ENCODE measurements at places on chromosomes 13 and 19.

GRCh38 chr19:16268676-16269319 lies 55.8 kb upstream of the KLF2 start:
- DNase-seq: peak; percentile 74

- no peak for DNase-seq
Measured at GRCh38 chr19:29625186-29625651, 19.1 kb downstream of the POP4 start.

DNA sequence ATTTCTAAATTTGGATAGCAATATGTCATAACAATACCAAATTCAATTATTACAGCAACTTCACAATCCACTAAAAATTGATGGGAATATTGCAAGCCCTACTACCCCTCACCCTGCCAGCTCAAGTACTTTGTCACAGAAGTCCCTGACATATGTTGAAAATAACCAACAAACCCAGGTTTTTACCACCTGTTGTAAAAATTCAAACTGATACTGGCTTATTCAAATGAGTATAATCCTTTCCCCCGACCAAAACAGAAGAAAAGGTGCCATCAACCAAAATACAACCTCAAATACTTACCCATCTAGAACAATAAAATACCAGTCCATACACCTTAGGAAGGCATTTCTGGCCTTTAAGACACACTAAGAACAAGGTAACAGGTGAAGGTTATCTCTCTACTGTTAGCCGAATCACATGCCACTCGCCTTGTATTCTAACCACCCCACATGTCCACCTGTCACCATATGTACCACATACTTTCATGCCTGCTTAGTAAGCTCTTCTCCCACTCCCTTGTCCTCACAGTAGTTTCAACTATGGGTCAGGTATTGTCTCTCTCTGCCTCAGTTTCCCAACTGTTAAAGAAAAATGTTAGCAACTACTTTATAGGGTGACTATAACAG lies 53.1 kb downstream of the USP12 start:
- DNase-seq: no peak

DNA sequence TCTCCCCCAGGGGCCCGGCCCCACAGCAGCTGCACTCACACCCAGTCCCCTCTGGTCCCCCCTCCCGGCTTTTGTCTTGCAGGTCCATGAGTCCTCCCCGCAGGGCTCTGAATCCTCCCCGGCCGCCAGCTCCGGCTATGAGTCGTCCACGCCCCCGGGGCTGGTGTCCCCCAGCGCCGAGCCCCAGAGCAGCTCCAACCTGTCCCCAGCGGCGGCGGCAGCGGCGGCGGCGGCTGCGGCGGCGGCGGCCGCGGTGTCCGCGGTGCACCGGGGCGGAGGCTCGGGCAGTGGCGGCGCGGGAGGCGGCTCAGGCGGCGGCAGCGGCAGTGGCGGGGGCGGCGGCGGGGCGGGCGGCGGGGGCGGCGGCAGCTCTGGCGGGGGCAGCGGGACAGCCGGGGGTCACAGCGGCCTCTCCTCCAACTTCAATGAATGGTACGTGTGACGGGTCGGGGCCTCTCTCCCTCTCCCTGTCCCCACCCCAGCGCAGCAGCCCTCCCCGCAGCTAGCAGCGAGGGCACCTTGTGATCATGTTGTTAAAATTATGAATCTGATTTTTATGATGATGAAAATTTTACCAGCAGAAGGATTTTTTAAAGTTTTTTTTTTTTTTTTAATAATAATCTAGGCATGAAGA lies 3.8 kb downstream of the ZIC2 start:
- no peak for DNase-seq

- no peak for DNase-seq
Measured at GRCh38 chr13:62919491-62919890, 1503.8 kb upstream of the PCDH20 start.

DNA sequence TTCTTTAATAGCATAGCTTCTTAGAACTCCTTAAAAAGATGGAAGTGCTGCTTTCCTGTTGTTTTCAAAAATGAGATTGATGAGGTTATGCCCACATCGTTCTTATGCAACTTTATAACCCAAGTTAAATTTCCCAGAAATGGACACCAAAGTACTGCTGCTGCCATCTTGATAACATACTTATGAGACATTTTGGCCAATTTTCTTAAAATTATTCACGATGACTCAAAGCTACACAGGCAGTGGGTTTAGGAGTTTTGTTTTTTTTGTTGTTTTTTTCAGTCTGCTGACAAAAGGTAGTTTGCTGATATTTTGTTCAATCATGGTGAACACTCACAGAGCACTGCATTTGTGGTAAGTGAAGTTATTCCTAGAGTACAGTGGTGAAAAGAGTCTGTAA lies 54.9 kb upstream of the RFC3 start:
- no peak for DNase-seq

DNA sequence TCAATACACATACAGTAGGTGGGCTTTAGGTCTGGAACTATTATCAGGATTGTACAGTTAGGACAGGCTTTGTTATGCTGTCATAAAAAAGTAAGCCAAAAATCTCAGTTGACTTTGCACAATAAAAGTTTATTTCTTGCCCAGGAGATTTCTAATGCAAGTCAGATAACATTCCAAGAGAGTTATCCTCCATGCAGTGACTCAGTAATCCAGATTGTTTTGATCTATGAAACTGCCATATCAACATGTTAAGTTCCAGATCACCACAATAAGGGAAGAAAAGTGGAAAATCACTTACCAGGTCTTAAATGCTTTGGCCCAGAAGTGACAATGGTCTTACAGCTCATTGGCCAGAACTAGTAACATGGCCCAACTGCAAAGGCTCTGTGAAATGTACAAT lies 636.2 kb upstream of the KLF12 start:
- no peak for DNase-seq

- DNase-seq: no peak
Measured at GRCh38 chr13:101382086-101382485, 34.2 kb downstream of the NALCN start.

DNA sequence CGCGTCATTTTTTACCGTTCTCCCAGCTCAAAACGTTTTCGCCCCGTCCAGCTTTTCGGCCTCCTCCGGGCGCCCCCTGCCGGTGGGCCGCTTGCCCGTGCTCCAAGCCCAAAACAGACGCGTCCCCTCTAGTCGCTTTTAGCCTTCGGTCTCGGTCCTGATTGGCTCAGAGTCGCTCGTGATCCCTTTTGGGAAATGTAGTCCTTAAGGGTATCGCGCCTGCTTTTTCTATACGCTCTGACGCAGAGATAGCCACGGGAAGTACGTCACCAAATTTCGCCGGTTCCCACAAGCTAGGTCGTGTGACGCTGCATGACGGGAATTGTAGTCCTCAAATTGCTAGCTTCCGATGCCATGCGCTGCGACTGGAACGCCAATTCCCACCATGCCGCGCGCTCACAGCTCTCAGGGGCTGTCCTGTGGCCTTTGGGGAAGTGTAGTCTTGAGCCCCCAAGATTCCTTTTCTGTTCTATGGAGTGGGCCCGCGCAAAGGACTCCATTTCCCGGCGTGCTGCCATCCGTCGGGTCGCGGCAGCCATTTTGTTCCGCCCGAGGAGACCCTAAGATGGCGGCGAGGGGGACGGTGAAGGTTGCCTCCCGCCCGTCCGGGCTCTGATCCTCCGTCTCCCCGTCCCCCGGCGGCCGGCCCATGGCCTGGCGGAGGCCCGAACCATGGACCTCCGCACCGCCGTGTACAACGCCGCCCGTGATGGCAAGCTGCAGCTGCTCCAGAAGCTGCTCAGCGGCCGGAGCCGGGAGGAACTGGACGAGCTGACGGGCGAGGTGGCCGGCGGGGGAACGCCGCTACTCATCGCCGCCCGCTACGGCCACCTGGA lies at the start of gene FEM1A:
FEM1A (plus strand) TSS at position 552 of the 836 bp plus-strand sequence; CDS start at position 673, 121 bp downstream.
- DNase-seq: peak; percentile 99

GRCh38 chr19:22918221-22918620 lies 84.8 kb downstream of the ZNF728 start:
- DNase-seq: no peak

- DNase-seq: no peak
Measured at GRCh38 chr13:98591721-98592361, 14.9 kb upstream of the STK24 start.

GRCh38 chr13:99193152-99193551 lies 7.5 kb upstream of the UBAC2 start:
- no peak for DNase-seq

GRCh38 chr13:79585033-79585432 lies 104.1 kb downstream of the NDFIP2 start:
- no peak for DNase-seq

DNA sequence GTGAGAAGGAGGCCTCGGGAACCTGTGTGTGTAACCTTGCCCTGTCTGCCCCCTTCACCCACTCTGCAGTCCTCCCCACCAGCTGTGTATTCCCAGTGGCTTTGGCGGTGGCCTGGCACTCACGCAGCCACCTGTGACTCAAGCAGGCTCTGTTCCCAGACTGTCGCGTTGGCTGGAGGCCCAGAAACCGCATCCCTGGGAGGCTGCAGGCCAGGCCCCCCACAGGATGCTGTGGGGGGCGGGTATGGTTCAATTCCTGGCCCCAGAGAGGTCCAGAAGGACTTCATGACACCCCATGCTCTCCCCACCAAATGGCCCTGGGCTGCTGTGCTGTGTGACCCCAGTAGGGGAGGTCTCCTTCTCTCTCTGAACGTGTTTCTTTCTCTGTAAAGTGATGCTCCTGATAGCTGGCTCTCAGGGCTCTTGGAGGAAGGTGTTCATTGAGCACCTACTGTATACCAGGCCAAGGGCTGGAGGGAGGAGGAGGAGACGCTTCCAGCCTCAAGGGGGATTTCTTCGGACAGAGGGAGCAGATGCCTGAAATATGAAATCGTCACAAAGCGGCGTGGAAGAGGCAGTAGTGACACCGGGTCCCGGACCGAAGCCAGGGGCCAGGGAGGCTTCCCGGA lies 1.9 kb upstream of the LINGO3 start:
- no peak for DNase-seq

DNA sequence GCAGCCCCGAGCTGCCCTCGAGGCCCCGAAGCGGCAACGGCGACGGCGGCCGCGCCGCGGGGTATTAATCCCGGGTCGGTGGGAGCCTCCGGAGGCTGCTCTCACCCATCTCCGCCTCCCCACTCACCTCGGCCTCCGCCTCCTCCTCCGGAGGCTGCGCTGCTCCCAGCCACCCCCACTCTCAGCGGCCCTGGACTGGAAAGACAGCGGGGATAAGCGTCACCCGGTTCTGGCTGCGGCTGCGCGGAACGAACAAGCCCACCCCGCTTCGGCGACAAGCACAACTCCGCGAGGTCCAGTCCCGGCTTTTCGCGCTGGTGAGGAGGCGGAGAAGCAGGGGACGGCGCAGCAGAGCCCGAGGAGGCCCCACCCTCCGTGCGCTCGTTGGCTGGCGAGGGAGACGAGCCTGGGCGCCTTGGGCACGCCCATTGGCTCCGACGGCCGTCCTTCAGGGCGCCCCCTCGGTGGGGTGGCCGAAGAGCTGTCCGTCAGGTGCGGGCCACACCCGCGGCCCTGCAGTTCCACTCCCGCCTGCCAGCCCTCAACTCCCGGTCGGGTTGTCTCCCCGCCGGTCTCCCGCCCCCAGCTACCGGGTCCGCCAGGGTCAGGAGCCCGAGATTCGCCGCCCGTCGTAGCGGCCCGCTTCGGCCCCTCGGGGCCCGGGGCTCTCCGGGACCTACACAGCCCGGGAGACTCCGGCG lies at the start of gene ZMYM5:
ZMYM5 (minus strand) TSS at position 327 of the 701 bp plus-strand sequence. CDS start 11,469 bp downstream, outside the sequence.
- peak; percentile 97 for DNase-seq

GRCh38 chr19:2327773-2328400 lies 499 bp downstream of the LSM7 start:
- DNase-seq: peak; percentile 81

DNA sequence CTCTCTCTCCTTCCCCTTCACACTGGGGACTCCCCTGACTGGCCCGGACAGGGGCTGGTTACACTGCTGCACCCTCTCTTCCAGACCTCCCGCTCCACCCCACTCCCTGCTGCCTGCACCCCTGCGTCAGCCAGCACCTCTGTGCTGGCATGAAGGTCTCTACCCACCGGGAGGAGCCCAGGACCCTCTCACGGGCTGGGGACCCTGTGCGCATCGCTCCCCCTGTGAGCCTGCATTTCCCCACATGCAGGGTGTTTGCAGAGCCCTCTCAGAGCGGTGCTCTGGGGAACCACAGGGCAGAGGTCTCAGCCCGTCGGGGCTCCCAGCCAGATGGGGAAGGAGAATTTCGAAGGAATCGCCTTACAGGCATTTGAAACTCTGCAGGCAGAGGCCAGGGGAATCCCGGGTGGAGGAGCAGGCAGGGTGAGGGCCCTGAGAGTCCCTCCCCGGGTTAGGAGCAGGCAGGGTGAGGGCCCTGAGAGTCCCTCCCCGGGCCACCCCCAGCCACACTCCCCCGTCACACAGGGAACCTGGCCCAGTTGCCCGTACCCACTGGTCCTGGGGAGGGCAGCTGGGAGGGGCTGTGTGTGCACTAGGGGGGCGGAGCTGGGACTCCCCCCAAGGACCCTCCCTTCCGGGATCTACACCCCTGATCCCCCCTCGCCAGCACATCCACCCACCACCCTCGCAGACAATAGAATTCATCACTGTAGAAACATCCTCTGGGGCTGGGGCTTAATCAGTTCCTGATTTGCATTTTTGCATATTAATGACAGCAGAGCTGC lies 16.3 kb upstream of the TCF3 start:
- DNase-seq: no peak

GRCh38 chr19:4624733-4625362 lies 14.5 kb upstream of the TNFAIP8L1 start:
- no peak for DNase-seq

DNA sequence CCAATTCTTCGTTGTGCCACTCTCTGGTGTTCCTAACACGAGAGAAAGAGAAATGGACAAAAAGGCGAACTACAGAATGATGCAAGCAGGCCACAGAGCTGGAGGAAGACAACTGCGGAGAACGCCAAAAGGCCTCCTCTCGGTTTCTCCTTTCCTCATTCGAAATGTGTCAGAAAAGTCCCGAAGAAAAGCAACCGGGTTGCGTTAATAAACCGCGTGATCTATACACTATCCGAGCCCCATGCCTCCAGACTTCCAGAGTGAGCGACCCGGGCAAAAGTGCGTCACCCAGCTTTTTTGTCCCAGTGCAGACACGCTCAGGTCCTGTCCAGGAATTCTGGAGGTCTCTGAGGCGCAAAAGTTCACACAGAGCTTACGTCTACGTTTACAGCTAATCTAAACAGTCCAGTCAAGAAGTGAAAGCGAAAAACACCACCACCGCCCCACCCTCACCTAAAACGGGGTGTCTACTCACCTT lies 413 bp downstream of the N4BP2L2 start:
- DNase-seq: no peak
